ENCODE measurements at places on chromosomes 13 and 19.

DNA sequence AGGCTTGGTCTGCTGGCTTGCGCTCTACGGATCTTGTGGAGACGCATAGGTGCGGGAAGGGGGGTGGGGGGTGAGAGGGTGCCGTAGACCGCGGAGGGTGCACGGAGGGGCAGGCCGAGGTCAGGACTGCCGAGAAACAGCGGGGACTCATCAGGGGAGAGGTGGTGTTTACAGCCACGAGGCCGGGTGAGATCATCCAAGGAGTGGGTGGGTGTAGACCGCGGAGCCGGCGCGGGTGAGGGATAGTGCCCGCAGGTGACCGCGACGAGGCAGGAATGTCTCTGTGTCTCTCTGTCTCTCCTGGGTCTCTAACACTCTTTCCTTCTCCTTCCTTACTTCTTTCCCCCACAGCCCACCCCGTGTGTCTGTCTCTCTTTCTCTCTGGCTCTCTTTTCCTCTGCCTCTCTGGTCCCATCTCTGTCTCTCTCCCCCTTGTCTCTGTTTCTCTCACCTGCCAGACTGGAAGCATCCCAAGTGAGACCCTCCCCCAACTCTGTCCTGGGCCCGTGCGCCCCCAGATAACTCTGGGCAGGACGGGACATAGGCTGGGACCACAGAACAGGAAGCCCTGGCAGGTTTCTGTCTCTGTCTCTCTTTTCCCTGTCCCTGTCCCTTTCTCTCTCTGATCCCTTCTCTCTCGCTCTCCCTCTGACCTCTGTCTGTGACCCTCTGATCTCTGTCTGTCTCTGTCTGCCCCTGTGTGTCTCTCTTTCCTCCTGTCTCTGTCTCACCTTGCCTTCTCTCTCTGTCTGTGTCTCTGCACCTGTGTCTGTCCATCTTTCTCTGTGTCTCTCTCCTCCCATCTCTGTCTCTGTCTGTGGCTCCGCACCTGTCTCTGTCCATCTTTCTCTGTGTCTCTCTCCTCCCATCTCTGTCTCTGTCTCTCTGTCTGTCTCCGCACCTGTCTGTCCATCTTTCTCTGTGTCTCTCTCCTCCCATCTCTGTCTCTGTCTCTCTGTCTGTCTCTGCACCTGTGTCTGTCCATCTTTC is 1.8 kb upstream of the KLK4 start:
- DNase-seq: no peak

DNA sequence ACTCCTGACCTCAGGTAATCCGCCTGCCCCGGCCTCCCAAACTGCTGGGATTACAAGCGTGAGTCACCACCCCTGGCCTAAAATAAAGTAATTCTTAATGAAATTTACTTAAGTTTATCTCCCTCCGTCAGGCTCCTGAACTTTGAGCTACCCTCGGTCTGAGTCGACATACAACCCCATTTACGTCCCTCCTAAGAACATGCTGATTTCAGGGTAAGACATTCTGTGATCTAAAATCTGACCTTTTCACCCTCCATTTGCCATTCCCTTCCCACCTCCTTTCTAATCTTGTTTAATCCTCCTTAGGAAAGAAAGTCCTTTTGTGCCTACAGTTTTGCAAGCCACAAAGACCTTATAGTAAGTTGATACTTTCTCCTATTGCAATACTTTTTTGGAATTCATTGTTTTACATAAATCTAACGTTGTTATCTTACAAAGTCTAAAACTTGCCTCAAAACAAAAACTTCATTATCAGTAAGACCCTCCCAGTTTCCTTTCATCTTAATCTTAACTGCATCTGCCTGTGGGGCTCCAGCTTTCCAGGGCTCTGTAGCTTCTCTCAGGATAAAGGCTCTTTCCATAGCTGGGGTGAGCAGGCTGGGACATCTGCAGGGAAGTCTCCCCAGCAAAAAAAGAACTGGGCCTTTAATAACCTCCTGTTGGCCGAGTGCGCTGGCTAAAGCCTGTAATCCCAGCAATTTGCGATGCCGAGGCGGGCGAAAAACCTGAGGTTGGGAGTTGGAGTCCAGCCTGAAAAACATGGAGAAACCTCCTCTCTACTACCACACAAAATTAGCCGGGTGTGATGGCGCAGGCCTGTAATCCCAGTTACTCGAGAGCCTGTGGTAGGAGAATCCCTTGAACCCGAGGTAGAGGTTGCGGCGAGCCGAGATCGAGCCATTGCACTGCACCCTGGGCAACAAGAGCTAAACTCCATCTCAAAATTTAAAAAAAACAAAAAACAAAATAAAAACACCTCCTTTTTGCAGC is 143.1 kb downstream of the ZNF737 start:
- peak; percentile 38 for DNase-seq

GRCh38 chr19:10454267-10454666 is 33.9 kb downstream of the PDE4A start:
- no peak for DNase-seq

GRCh38 chr13:40605573-40605972 is 60.9 kb downstream of the FOXO1 start:
- DNase-seq: no peak

DNA sequence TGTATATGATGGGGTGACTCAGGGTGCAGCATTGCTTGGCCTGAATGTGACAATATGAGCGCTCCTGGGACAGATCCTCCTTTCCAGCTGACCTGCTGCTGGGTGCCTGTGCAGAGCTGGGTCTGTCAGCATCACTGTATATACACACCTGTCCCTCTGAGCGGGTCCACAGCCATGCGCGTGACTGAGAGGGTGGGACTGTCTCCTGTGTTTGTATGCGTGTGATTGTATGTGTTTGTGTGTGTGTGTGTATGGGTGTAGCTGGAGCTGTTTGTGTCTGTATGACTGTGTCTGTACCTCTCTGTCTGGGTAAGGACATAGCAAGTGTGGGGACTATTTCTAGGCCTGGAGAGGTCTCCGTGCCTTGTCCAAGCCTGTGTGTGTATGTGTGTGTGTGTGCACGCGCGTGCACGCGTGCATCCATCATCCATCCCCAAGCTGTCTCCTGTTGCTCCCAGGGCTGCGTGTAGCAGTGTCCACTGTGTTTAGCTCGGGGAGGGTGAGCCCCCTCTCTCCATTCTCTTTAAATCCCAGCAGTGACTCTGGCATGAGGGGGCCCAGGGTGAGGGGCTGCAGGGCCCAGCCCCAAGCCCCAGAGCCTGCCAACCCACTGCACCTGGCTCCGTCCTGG is 8.3 kb downstream of the IGLON5 start:
- no peak for DNase-seq

GRCh38 chr13:46839399-46839798 is 42.4 kb upstream of the ESD start:
- DNase-seq: no peak

GRCh38 chr19:45676851-45677263 is 8.8 kb downstream of the GIPR start:
- DNase-seq: no peak

DNA sequence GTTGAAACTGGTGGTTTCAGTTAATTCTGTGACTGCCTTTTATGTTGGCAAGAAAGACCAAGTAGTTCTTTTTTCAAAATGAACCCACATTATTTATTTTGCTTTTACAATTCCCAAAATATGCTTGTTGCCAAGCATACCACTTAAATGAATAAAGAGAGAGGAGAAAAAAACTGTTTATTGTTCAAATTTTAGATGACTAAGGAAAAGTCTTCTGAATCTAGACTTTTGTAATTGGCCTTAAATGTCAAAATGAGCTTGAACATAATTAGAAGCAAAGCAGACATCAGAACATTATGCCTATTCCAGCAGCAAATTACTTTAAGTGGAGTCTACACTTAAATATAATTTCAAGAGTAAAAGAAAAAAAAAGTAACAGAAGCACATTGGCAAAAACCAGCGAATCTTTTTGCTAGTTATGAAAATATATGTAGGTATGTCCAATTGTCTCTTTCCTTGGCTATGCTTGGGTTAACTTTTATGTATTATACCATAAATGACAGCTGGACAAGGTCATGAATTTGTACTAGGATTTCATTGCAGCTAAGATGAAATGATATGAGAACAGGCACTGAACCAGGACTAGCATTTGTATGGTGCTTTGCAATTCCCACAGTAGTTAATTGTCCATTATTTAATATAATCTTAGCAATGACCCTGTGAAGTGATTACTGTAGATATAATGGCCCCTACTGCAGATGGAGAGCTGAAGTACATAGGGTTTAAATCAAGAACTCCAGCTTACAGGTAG is 211.9 kb downstream of the NALCN start:
- DNase-seq: no peak

DNA sequence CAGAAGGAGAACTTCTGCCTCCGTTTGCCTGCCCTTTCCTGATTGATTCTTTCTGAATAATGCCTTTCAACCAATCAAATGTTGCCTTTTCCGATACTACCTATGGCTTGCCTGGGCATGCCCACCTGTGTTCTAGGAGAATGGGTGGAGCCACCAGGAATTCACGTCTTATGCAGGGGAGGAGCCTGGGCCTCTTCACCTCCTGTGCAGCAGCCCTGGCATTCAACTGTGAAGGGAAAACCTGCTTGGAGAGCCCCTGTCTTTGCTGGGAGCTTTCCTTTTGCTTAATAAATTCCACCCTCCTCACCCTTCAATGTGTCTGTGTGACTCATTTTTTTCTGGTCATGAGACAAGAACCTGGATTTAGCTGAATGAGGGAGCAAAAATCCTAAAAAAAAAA is 730.7 kb downstream of the UQCRFS1 start:
- DNase-seq: no peak

DNA sequence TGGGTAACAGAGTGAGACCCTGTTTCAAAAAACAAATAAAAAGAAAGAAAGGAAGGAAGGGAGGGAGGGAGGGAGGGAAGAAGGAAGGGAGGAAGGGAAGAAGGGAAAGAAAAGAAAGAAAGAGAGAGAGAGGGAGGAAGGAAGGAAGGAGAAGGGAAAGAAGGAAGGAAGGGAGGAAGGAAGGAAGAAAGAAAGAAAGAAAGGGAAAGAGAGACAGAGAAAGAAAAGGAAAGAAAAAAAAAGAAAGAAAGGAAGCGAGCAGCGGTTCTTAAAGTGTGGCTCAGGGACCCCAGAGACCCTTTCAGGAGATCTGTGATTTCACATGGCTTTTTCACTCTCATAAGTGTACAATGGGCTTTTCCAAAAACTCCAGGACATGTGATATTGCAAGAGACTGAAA is 9.9 kb upstream of the CADM4 start:
- DNase-seq: no peak

GRCh38 chr13:98520674-98521449 is 56.0 kb downstream of the STK24 start:
- DNase-seq: no peak

DNA sequence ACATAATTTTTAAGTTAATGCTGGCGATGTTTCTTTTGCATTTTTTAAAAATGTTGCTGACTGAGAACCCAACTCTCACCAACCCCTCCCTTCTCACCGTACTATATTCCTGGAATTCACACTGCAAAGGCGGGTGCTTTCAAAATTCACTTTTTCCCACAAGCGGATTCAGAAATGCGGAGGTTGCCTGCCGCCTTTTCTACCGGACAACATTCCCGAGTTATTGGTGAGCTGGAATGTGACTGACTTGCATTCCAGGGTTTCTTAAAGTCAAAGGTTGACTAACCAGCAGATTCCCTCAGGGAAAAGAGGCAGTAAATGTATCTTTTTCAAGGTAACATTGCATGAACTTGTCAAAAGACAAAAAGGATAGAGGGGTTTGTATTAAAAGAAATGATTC is 113.3 kb downstream of the RAB20 start:
- DNase-seq: no peak

GRCh38 chr13:74675182-74675581 is 541.0 kb upstream of the KLF12 start:
- no peak for DNase-seq

GRCh38 chr13:76023652-76024051 is 387.5 kb downstream of the LMO7 start:
- DNase-seq: no peak

GRCh38 chr13:71831716-71832115 is 35.3 kb downstream of the DACH1 start:
- DNase-seq: no peak

DNA sequence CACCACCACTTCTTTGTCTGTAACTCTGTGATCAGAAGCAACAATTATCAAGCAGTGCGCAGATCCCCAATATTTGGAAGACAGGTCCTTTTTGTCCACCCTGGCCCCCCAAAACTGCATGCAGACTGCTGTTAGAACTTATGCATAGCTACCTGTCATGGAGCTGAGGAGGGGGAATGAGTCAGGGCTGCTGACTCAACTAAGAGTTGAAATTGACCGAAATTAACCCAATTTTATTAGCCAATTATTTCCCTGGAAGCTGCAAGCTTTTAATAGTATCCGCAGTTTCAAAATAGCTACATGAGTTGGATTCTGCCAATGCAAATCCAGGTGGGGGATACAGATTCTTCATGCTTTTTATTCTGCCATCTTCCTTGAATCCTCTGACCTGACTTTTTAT is 14.0 kb upstream of the ZNF491 start:
- no peak for DNase-seq

DNA sequence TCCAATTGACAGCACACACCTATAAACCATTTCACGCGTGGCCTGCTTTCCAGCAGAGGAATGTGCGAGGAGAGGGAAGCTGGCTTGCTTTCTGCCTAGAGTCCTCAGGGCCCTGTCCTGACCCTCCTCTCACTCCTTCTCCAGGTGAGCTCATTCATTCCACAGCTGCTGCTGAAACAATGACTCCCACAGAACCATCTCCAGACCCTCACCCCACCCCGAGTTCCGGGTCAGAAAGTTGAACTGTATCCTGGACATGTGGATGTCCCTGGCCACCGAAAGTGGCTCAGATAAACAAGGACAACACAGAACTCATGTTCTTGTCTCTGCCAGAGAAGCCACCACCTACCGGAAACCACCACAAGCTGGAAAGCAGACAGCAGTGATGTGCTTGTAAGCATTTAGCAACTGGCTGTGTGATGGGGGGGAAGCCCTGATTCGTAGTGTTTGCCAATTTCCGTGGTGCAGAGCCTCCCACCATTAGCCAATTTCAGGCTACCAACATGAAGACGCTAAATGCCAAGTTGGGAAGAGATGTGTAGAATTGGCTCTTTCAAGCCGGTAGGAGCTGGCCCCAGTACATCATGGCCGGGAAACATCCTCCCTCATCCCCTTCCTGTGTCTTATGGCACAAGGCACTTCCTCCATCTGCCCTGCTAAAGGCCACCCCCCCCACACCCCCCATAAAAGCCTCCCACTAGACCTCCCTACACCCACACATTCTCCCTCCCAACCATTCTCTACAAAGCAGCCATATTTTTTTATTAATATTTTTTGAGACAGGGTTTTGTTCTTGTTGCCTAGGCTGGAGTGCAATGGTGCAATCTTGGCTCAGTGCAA is 5.0 kb downstream of the SYCE2 start:
- DNase-seq: peak; percentile 45

GRCh38 chr13:111269508-111269907 is 50.9 kb upstream of the TEX29 start:
- no peak for DNase-seq

DNA sequence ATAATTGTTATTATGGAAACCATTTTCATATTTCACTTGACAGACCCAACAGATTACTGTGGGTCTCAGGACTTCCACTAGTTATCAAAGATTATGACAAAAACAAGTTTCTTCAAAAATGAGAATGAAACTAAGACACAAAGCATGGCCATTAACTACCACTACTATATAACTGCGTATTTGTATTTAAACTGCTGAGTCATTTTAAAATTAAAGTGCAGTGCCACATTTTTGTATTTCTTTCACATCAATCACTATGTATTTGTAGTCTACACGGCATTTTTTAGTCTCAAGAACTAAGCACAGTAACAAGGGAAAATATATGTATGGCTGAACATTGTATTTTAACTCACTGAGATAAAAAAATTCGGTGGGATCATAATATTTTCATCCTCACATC is 10.1 kb upstream of the KLF12 start:
- no peak for DNase-seq
